ENCODE measurements at places on chromosomes 11 and 22.

- DNase-seq = no peak
Measured at GRCh38 chr11:43833657-43834073, 47.0 kb upstream of the ALKBH3 start.

DNA sequence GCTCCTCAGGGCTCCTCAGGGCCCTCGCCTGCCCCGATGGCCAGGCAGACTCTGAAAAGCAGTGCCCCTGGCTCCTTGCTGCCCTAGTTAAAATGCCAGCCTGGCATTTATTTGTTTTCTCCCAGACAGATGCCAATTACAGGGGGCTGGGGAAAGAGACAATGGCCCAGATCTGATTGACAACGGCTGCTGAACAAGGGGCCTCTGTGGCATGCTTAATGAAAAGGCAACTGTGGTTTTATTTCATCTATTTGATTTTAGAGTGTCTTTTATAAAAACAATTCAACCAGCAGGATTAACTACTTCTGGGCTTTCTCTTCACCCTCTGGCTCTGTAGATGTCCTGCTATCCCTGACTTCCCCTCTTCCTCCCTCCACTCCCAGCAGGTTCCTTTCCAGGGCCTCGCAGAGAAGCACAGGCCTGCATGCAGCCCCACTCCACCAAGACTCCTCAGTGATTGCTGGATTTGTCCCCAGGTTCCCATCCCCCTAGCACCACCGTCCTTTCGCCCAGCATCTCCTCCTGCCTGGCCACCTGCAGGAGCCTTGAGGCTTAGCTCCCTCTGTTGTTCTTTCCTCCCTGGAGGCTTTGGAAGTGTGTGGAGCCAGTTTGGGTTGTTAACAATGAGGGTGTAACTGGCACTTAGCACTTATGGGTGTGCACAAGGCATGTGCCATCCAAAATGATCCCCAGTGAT is 171.1 kb downstream of the TENM4 start:
- DNase-seq = no peak

DNA sequence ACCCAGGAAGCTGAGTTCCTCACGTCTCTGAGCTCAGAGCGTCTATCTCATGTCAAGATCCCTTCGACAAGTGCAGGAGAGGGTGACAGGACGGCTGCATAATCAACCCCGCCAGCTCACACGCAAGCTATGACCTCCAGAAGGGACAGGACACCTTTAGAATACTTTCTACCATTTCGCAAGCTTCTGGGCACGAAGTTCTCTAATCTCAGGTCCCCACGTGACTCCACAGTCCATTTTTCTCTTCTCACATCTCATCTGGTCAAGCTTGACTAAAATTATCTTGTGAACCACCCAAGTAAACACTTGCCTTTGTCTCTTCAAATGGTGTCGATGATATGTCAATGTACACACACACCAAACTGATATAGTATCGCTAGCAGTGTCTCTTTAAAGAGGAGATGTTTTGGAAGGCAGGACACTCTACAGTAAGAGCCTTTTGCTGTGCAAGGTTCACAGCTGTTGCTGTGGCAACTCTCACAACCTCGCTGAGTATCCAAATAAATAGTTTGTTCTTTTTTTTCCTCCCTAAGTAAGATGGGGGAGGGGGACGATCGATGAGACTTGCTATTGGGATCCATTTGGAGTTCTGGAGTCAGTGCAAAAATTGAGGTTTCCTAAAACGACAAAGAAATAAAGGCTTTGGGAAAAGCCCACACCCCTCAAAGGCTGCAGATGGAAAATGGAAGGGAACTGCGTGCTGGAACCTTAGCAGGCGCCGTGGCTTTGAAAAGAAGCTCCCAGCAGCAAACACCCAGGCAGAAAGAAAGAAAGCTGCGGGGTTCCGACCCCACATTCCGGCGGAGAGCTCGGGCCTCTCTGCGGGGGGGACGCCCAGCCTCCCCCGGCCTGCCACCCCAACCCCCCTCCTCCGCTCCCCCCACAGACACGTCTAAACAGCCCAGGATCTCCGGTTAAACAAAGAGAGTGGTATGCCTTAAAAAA is 215.4 kb upstream of the UBASH3B start:
- DNase-seq = no peak

GRCh38 chr11:102539567-102539966 is 9.0 kb upstream of the MMP7 start:
- DNase-seq = no peak

DNA sequence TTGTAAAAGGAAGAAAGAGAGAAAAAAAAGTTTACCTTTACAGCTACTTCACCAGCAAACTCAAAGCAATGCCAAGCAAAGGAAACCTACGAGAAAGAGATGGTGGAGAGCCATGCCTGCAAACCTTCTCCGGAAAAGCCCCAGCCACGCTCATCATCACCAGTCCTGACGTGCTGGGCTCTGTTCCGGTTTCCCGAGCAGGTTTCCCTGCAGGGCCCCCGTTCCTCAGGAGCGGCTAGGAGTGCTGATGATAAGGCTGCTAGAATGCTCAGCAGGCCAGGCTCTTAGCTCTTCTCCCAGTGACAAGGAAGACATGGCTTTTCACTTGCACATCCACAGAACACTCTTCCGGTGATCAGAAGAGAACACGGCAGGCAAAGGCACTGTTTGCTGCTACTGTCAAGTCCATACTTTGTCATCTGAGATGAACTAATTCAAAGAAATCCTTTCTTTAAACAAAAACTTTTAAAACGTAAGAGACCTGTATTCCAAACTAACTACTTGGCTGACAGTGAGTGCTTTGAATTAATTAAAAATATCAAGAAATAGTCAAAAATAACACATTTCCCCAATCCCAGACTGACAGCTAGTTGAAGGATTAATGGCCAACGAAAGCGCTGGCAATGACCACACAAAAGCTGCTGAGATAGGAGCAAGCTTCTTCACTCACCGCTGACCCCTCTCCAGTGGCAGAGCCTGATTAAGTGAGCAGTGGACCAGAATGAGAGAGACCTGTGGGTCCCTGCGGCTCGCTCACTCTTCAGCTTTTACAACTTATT is 35.8 kb downstream of the DUSP8 start:
- DNase-seq = no peak

GRCh38 chr11:8224161-8224591 is 39.5 kb downstream of the LMO1 start:
- DNase-seq = no peak

GRCh38 chr22:27116312-27117086 is 459.1 kb downstream of the MIAT start:
- no peak for DNase-seq

Data from NAMALWA (cell line).